Neuronal stem cell (in vitro differentiated cells): ENCODE measurements at places on chromosomes 3 and 15.

GRCh38 chr3:99620077-99620767 lies 18.2 kb upstream of the COL8A1 start:
- DNase-seq = no peak

DNA sequence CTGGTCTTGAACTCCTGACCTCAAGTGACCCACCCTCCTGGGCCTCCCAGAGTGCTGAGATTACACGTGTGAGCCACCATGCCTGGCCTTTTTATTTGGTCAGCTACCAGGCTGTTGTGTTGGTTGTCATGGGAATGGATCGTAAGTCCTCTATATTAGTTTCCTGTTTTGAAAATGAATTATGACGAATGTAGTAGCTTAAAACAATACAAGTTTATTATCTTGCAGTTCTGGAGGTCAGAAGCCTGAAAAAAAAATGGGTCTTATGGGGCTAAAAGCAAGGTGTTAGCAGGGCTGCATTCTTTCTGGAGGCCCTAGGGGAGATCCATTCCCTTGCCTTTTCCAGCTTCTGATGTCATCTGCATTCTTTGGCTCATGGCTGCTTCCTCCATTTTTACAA lies 25.1 kb upstream of the HERC1 start:
- no peak for DNase-seq

DNA sequence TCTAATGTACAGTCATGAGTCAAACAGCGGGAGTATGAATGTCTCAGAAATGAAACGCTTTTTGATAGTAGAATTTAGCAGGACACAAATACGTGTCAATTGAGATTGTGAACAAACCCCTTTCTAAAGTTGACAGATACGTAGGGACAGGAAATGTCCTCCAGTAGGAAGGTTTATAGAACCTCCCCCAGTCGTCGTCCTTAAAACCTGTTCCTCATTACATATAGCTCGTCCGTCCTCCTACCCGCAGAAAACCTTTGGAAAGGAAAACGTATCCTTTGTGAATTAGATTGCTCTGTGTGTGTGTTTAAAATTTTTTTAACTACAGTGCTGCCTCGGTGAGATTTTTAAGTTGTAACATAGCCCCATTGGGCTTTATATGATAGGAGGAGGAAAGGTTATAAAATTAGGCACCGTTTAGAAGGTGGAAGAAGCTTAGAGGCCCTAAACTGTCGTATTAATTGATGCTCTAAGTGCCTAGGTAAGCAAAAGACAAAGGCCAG lies 4.1 kb downstream of the UBE2E1 start:
- no peak for DNase-seq

DNA sequence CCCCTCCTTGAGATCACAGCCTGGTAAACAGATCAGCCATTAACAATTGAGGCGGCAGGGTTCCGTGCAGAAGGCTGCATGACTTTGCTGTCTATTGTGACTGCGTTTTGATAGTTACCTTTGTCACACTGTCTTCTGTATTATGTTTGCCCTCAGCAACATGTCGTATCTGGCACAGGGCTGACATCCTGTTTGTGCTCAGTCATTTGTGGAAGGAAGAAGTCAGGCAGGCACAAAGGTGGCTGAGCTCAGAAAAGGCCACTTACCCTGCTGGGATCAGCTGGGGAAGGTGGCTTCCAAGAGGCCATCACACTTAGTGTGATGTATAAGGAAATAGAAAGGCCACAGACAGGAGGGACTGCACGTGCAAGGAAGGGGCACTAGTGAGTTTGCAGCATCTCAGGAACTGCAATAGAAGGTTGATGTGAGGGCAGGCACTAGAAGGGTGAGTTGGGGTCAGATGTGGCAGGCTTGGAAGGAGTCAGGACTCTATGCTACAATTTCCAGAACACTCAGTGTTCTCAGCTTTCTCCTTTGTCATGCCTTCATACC lies 13.4 kb downstream of the PML start:
- no peak for DNase-seq

DNA sequence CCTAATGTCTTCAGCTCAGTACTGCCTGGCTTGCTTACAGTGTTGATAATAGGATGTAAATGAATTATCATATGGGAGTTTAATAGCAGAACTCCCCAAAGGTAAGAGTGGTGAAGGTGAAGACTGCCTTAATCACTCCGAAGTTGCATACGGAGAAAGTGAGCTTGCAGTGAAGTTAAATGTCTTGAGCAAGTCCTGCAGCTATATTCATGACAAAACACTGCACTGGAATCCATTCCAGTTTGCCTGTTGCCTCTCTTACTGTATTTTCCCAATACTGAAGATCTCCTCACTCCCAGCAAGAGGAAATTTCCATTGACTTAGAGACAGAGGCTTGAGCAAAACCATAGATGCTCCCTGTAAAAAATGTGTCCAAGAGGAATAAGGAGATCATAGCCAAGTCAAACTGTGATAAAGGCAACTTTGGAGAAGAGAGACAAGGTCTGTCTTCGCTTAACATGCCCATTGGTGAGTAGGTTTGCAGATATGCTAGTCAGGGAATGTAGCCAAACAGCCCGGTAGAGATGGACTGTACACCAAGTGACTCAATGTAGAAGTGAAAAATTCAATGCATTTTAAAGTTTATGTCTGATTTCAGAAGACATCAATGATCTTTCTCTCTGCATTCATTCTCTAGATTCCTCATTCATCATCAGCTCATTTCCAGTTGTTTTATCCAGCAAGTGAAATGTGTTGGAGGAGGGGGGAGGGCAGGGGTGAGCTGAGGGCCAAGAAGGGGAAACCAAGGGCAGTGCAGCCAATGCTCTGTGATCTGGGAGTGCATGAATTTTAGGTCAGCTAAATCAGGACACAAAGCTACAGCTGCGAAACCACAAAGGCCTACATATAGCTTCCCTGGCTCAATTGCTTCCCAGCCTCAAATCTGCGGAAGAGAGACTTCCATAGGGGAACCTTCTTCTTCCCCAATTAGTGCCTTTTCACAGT lies 667.1 kb upstream of the NR2F2 start:
- no peak for DNase-seq
